ENCODE measurements at places on chromosomes 5 and 9.

GRCh38 chr5:118952992-118953651 lies 35.2 kb downstream of the DTWD2 start:
- DNase-seq = no peak

- peak; percentile 21 for DNase-seq
These were observed 505 bp downstream of the C5orf34 start for GRCh38 chr5:43514471-43514815.

GRCh38 chr5:66821688-66822429 lies 225.7 kb downstream of the MAST4 start:
- DNase-seq = no peak

GRCh38 chr9:76200745-76201144 lies 193.5 kb downstream of the RFK start:
- DNase-seq = no peak

DNA sequence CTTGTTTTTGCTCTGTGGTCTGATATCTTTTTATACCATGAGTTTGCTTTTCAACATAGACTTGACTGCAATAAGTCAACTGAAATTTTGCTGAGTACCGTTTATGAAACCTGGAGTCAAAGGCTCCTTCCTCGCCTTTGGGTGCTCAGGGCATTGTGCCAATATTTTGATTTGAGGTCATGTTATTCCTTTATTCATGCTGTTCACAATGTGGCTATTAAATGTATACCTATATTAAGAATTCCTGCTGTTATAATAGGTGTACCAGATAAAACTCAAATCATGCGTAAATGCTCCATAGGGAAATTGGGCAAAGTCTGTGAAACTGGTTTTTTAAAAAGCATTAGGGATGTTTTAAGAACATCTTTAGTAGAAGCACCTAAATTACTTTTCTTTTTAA lies 334.0 kb upstream of the NUDT12 start:
- no peak for DNase-seq

GRCh38 chr9:19269582-19269981 lies 39.1 kb downstream of the DENND4C start:
- DNase-seq = no peak

DNA sequence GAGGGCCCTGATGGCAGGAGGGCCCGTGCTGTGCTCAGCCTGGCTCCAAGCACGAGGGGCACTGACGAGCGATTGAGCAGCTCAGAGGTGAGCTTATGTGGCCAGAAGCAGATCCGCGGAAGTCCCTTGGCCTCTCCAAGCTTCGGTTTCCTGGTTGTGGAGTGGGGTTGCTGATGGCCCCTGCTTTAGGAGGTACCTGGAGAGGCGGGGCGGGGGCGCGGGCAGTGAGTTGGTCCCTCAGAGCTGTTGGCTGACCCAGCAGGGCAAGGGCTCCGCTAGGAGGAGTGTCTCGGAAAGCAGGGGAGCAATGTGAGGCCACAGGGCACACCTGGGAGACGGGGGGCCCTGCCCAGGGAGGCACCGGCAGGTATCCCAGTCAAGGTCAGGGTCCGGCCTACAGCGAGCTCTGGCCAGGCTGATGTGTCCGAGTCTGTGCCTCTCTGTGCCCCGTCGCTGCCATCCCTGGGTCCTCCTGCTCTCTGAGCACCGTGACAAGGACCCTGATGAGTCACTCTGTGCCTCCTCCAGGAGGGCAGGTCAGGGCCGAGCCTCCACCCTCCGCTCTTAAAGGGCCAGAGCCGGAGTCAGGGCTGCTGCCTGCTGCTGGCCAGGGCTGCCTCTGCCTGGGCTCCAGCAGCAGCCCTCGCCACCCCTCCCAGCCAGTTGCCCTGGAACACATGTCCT lies 14.8 kb downstream of the NCS1 start:
- peak; percentile 81 for DNase-seq

DNA sequence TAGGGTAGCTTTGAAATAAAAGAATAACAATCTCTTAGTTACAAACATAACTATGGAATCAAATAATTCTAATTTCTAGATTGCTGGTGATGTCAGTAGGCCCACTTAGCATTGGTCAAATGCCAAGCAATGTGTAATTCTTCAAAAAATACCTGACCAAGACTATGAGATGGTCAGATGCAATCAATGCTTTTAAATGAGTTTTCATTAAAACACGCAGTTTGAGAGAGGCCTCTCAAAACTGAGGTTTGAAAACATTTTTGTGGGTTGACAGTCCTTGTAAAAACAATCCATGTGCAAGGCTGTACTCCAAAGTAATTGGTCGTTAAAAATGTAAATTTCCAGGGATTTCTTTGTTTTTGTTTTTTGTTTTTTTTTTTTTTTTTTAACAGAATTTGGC lies 1.2 kb upstream of the RLN2 start:
- no peak for DNase-seq

GRCh38 chr9:36867241-36867640 lies 166.8 kb downstream of the PAX5 start:
- DNase-seq = no peak

- no peak for DNase-seq
These were observed 115.0 kb upstream of the HMHB1 start for GRCh38 chr5:143696921-143697320.

GRCh38 chr5:179140293-179140692 lies 80.1 kb downstream of the ZNF354C start:
- no peak for DNase-seq

GRCh38 chr5:126456217-126456820 lies 33.1 kb downstream of the GRAMD2B start:
- no peak for DNase-seq

GRCh38 chr9:95727947-95728520 lies 147.5 kb upstream of the ERCC6L2 start:
- no peak for DNase-seq

DNA sequence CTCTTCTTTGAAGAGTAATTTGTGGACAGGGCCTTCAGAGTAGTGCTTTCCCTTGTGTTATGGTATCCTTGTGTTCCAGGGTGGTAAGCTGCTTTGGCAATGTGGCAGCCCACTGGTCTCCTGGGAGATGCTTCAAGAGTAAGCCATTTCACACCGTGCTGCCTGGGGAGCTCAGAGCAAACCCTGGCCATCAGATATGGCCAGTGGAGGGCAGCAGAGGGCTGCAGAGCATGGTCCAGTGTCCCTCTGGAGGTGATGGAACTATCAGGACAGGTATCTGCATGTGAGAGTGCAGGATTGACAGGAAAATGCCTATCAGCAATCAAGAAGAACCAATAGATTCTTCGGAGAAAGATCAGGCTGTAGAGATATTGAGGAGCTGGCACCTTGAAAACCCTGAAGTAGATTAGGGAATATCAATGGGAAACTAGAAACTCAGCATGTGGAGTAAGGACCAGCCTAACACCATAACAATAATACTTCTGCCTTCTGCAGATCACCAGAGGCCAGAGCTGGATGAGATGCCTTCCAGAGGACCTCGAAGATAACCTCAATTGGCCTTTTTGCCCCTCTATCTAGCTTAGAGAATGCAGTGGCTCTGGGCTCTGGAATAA lies 90.8 kb downstream of the PLPPR1 start:
- peak; percentile 52 for DNase-seq

GRCh38 chr5:69000216-69000919 lies 93.4 kb upstream of the SLC30A5 start:
- DNase-seq = no peak

DNA sequence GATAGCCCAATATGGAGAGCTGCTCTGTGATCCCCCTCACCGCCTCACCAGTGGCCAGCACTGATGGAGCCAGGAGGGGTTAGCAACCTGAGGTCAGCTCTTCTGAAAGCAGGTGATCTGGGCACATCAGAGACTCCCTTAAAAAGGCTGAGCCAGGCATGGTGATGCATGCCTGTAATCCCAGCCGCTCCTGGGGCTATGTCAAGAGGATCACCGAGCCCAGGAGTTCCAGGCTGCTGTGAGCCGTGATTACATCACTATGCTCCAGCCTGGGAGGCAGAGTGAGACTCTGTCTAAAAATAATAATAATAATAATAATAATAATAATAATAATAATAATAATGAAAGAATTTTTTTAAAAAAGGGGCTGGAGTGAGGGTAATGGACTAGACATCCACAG lies 66.6 kb upstream of the HRH2 start:
- DNase-seq = no peak
